ENCODE measurements at places on chromosomes 2 and 18. TPM values are rescaled to one million over a fixed set of nuclear protein-coding genes. Genes with fewer than 3 reads are reported as not detected.

DNA sequence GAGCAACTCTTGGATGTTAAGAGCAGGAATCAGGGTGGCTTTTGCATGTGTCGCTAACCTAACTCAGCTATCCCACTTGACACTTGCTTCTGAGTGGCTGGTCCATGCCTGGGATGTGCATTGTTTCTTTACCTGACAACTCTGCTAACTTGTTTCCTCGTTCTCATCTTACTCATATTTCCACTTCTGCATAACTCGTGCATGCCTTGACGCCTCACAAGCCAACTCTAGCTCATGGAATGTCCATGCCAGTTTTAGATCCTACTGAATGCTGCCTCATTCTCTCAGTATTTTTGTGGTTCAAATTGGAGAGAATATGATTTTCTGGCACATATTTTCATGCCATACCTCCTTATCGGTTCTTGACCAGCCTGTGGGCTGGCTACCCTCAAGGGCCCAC is 52.5 kb downstream of the CDCA7 start:
- no peak for ATAC-seq

DNA sequence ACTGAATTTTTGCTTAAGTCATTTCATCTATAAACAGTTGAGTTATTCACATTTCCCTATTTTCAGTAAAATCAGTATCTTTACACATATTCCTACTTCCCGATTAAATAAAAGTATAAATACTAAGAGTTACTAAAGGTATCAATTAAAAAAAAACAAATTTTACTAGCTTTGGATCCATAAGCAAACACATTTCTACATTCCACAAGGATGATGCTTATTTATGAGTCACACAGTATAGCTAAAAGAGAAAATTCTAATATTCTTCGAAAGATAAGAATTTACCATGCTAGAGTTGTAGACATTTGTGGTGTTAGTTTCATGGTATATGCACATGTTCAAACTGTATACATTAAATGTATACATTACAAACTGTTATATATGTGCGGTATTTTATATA is 23.7 kb downstream of the PGAP1 start:
- ATAC-seq = no peak

Gene BMP10
- not detected for total RNA-seq

Gene AMER3
- not detected for total RNA-seq

Gene INPP1
- 13.2 TPM for total RNA-seq

Gene EHBP1
- total RNA-seq = 22.0 TPM
